Activated CD8-positive, alpha-beta T cell treated with anti-CD3 and anti-CD28 coated beads, Interleukin-2, amount 10 ng/mL, durations not matched to agents 7 days and 5 days (primary cell): ENCODE measurements at places on chromosomes 4 and X. TPM values are rescaled to one million over a fixed set of nuclear protein-coding genes. Genes with fewer than 3 reads are reported as not detected.

CYP4V2 gene
- total RNA-seq, result 16.1 TPM

CCDC110 gene
- total RNA-seq, result not detected

GRCh38 chr4:40190465-40190864 is 6.4 kb upstream of the RHOH start:
- no peak for DNase-seq
- peaks cover 76% of the 10 kb centered on the region for H3K4me1 ChIP-seq
- H3K27ac ChIP-seq, result peak overlapping the region; percentile 81

DNA sequence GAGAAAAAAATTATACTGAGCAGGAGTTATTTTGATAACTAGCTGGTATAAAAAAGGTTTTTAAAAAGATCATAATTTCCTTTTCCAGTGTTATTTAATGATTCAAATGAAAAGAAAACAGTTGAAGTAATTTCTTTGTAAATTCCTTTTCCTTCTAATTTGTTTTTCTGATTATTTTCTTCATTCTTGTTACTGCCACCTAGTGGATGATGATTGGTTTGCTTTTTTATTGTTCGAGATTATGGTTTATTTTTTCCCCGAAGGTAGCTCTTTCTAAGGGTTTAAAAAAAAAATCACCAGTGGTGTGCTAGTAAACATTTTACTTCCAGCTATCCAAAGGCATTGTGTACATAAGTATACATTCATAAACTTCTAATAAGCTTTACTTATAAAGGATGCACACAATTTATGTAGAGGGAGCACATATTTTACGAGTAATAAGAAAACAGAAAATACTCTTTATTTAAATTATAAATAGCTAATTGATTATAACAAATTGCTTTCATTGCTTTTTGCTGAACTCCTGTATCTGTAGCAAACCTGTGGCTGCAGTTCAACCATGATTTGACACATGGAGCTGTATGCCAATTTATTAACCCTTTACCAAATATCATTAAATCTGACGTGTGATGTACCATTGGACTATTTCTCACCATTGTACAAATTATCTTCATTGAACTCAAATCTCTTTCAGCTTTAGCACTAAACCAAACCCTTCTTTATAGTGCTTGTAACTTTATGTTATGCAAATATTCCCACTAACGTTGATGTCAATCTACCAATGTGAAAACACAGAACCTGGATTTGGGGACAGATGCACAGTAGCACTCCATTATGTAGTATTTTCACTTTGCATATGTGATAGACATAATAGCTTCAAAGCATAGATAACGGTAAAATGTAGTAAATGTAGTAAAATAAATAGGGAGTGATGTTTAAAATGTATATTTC is 97.8 kb upstream of the ANK2 start:
- peaks cover 4% of the 10 kb centered on the region for H3K27me3 ChIP-seq
- no peaks in the 10 kb centered on the region for H3K36me3 ChIP-seq
- H3K4me1 ChIP-seq, result no peaks in the 10 kb centered on the region
- H3K4me3 ChIP-seq, result no peak overlapping the region
- DNase-seq, result no peak

GRCh38 chr4:31272331-31273061 is 552.3 kb downstream of the PCDH7 start:
- no peak overlapping the region for H3K4me3 ChIP-seq
- H3K27ac ChIP-seq, result no peak overlapping the region
- H3K27me3 ChIP-seq, result no peaks in the 10 kb centered on the region

DNA sequence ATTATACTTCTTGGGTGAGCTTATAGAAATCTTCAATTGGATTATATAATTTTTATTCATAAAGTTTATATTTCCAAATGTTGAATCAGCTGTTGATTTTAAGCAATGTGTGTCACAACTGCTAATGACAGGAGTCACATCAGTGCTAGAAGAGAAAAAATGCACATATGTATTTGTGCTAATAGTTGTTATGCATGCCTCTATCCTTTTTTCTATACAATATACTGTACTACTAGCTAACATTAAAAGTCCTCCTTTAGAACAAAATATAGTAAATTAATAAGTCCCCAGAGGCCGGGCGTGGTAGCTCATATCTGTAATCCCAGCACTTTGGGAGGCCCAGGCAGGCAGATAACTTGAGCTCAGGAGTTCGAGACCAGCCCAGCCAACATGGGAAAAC is 23.7 kb upstream of the HNRNPD start:
- H3K36me3 ChIP-seq, result no peaks in the 10 kb centered on the region
- H3K4me3 ChIP-seq, result no peak overlapping the region
- H3K27me3 ChIP-seq, result peaks cover 6% of the 10 kb centered on the region
- H3K4me1 ChIP-seq, result peaks cover 5% of the 10 kb centered on the region

GRCh38 chrX:9162698-9163097 is 128.8 kb upstream of the FAM9B start:
- DNase-seq, result no peak
- H3K36me3 ChIP-seq, result peaks cover 1% of the 10 kb centered on the region
- peaks cover 24% of the 10 kb centered on the region for H3K4me1 ChIP-seq
- H3K27me3 ChIP-seq, result no peaks in the 10 kb centered on the region

DNA sequence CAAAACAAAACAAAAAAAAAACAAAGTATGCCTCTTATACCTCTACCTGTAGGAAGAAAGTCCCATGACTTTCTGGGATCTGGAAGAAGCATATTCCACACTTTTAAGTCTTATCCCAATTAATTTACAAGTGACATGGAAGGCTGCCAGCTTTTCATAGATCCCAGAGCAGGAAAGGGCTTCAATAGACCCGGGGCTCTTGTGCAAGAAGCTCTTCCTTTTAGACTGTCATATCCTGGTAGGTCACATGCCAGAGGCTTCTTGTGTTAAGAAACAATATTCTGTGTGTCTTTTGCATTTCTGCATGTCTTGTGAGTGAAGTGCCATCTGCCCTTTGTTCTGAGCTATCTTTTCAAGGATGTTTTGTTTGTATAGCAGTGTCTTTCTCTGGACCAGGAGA is 84.4 kb upstream of the PHOX2B start:
- no peaks in the 10 kb centered on the region for H3K36me3 ChIP-seq
- H3K4me3 ChIP-seq, result no peak overlapping the region
- H3K27me3 ChIP-seq, result peaks cover 2% of the 10 kb centered on the region
- no peak overlapping the region for H3K27ac ChIP-seq
- DNase-seq, result no peak

GRCh38 chr4:128380306-128380705 is 92.7 kb upstream of the PGRMC2 start:
- no peaks in the 10 kb centered on the region for H3K27me3 ChIP-seq
- H3K27ac ChIP-seq, result no peak overlapping the region
- H3K4me3 ChIP-seq, result no peak overlapping the region
- no peaks in the 10 kb centered on the region for H3K4me1 ChIP-seq

GRCh38 chr4:6546681-6547447 is 28.1 kb upstream of the MAN2B2 start:
- DNase-seq, result peak; percentile 69
- H3K4me1 ChIP-seq, result no peaks in the 10 kb centered on the region
- no peaks in the 10 kb centered on the region for H3K36me3 ChIP-seq
- no peak overlapping the region for H3K27ac ChIP-seq
- no peak overlapping the region for H3K4me3 ChIP-seq

DNA sequence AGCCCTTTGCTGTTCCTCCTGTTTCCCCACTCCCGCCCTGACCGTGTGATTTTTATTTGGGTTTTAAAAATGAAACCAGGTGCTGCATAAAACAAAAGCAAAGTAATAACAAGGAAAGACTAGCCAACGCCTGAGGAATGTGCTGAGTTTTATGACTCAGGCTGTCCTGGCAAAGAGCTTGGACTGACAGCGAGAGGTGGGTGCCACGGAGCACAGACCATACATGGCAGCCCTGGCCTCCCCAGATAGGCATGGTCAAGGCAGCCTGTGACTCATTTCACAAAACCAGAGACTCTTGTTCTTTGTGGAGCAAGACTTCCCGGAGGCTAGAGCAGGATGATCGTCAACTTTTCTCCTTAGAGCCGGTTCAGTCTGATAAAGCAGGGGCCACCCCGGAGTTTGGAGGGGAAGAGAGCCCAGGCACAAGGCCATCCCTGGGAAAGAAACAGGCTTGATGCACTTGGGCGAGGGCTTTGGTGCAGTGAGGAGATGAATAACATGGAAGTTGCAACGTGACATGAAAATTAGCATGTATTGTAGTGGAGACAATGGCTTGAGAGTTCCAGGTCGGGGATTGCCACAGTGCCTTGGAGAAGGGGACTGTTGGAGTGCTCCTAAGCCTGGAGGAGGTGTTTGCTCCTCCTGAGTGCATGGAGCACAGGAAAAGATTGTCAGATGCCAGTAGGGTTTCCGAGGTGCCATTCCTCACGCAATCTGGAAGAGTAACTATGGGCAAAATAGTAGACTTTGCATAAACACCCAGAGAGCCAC is 54.8 kb downstream of the C4orf51 start:
- peaks cover 12% of the 10 kb centered on the region for H3K4me1 ChIP-seq
- H3K27ac ChIP-seq, result no peak overlapping the region
- H3K27me3 ChIP-seq, result peaks cover 19% of the 10 kb centered on the region
- no peak overlapping the region for H3K4me3 ChIP-seq

DNA sequence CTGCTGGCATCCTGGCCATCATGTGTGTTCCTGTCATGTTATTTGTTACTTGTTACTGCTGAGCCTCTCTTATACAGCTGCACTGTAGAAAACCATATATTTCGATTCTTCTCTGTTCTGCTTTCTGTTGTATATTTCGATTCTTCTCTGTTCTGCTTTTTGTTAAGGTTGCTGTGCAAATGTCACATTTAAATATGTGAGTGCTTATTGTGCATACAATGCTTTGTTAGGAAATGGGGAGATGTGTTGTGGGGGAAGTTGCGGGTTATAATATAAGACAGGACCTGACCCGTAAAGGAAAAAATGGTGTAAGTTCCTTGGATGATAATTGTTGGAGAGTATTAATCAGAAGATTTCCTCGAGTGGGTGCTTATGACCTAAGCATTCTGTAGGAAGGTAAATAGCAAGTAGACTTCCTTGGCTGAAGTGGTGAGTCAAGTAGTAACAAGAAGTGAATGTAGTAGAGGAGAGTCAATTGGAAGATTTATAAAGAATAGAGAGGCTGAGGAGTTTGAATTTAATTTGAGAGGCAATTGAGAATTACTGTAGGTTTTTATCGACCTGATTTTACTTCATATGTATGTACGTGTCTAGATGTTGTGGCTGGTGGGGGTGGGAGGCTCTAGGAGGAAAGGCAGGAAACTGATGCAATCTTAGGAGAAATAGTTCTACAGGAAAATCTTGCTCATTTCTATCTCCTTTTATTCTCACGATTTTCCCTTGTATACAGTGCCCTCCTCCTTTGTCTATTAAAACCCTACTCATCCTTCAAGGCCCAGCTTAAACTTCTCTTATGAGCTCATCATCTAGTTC is 8.5 kb downstream of the OGT start:
- H3K27ac ChIP-seq, result peak overlapping the region; percentile 78
- H3K4me3 ChIP-seq, result peak overlapping the region; percentile 72
- H3K4me1 ChIP-seq, result peaks cover 62% of the 10 kb centered on the region

DNA sequence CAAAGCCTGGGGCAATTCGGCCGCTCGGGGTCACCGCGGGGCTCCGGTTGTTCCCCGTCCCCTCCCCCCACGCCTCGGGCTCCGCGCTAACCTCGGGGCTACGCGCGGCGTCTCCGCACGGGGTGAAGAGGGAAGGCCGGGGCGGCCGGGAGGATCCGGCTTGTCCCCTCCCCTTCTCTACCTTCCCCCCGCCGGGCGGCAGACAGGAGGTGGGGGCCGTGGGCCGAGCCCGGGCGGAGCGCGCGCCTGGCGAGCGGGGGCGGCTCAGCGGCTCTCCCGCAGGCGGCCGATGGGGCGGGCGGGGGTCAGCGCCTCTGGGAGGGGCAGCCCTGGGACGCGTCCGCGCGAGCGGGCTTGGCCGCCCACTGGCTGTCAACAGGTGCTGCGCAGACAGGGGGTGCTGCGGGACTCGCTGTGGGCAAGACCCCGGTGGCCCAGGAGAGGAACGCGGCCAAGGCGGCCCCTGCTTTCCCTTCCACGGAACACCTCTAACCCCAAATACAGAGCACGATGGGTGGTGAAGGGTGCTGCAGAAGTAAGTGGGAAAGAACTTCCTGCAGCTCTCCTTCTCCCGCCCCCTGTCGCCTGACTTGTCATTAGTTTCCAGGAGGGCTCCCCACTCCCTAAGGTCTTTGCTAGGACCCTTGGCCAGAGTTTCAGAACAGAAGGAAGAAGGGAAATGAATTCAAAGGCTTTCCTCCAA is at the start of gene PDGFC:
Gene PDGFC, minus strand, starts transcription at position 124 of the 703 bp plus-strand sequence. CDS start 896 bp downstream, outside the sequence.
- H3K4me1 ChIP-seq, result peaks cover 5% of the 10 kb centered on the region
- no peaks in the 10 kb centered on the region for H3K36me3 ChIP-seq
